SK-MEL-5 (cell line): ENCODE measurements at places on chromosomes 2 and 18. TPM values are rescaled to one million over a fixed set of nuclear protein-coding genes. Genes with fewer than 3 reads are reported as not detected.
A peak's percentile ranks its signal among the peaks of the same experiment; 100 is the strongest.

The CHN1 gene
- 3.4 and 5.7 TPM in 2 replicates for total RNA-seq

- no peak for DNase-seq
Observed at GRCh38 chr2:150832686-150833085, 345.2 kb upstream of the RND3 start.

The GAD1 gene
- total RNA-seq, result 18.1 and 23.5 TPM in 2 replicates

- peak; percentile 43 for DNase-seq
Observed at GRCh38 chr2:23757686-23758433, 169.1 kb downstream of the ATAD2B start.

The IL1A gene
- total RNA-seq, result not detected in 2 replicates

The C2orf72 gene
- total RNA-seq, result 2.0 and 3.8 TPM in 2 replicates

GRCh38 chr18:75036917-75037688, 171.8 kb downstream of the PTGR3 start:
- DNase-seq, result no peak

- DNase-seq, result no peak
Observed at GRCh38 chr2:143742581-143742980, 613.4 kb downstream of the ARHGAP15 start.

DNA sequence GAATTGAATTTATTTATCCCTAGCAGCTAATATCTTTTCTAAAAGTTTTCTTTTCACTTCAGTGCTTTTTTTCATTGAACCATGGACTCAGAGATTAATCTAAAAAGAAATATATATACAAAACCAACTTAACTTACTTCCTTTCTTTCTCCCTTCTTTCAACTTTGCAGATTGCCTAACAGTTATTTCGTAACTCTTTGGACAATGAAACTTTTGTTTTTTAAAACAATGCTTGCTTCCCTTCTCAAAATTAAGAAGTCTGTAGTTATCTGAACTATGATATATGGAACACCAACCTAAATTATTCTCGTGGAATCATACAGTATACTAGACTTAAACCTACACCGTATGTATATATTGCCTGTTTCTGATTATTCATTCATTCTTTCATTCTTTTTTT, 62.9 kb downstream of the MIB1 start:
- peak; percentile 14 for DNase-seq

DNA sequence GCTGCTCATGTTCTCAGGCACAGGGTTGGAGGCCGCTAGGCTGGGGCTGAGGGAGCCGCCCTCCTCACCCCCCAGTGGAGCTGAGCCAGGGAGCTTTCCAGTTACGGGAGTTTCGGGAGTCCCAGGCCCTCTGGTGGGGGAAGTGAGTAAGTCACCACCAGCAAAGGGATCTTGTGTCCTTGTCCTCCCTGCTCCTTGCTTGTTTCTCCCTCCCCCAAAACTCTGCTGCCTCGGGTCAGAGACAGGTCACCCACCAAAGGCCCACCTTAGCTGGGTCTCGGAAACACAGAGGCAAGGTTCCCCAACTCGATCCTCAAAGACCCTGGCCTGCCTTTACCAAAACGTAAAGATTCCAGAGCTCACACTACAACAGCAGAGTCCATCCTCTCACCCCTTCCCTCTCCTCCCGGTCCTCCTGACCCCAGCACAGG, 60.5 kb upstream of the POMC start:
- DNase-seq, result peak; percentile 95

The PARD6G gene
- total RNA-seq, result 8.6 and 8.8 TPM in 2 replicates

The CTIF gene
- total RNA-seq, result 3.7 and 6.2 TPM in 2 replicates

The LONRF2 gene
- 12.1 and 12.3 TPM in 2 replicates for total RNA-seq

- DNase-seq, result no peak
Observed at GRCh38 chr18:79010802-79011201, 31.2 kb downstream of the SALL3 start.

DNA sequence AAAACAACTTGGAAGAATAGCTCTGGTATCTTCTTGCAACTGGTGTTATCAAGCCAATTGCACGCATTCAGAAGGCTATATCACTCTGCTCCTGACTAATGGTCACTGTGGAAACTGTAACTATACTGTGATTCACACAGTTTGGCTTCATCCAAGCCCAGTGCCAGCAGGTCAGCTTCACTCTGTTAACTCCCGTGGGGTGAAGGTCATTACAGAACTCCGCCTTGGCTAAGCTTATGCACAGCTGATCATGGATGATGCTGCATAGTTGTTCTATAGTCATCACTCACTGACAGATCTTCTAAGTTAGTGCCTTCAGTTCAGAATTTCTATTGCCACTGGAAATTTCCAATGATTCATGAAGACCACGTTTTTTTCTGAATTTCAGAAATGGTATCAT, 497.2 kb upstream of the NETO1 start:
- DNase-seq, result no peak

The FOXI3 gene
- total RNA-seq, result 0.64 and 0.66 TPM in 2 replicates

DNA sequence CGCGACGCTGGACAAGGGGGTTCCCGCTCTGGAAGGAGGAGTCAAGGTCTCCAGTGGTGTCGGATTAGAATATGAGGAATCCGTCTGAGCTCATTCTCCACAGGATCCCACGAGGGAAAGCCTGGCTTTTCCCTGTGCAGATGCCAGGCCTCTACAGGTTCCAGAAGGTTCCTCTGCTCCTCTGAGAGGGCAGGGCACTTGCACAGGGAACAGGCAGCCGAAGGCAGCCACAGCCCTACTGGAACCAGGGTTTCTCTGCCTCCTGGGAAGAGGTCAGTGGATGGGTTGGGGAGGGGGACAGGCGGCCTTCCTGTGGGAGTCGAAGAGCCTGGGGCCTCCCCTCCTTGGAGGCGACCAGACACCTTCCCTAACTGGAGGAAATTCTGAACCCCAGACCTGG, 1.7 kb upstream of the AQP12A start:
- no peak for DNase-seq

- DNase-seq, result no peak
Observed at GRCh38 chr2:232896720-232897597, 26.9 kb downstream of the SNORC start.

- DNase-seq, result no peak
Observed at GRCh38 chr18:62453864-62454263, 69.0 kb upstream of the ZCCHC2 start.

- DNase-seq, result no peak
Observed at GRCh38 chr2:23381485-23381884, 3.5 kb upstream of the KLHL29 start.

DNA sequence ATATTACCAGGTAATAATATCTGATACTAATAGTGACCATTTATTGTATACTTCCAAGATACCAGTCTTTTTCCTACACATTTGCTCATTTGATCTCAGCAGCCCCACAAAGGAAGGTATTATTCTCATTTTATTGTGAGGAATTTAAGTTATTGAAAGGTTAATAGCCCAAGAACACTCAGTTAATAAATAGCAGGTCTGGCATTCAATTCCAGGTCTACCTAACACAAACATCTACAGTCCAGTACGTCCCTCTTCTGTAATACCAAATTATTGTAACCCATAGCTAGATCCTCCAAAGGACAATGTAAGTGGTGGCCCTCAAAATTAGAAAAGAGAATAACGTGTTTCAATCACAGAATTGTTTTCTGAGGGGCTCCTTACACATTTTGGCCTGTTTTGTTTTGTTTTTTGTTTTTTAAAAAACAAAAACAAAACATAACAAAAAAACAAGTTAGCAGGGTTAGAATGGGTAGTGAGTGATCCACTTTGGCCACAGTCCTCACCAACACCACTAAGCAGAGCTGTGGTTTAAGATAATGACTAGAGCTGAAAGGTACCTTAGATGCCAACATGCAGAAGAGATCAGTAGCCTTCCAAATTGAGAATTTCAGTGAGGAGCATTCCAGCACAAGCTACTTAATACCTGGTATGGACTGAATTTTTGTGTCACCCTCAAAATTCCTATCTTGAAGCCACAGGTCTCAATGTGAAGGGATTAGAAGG, 137.5 kb downstream of the DYM start:
- no peak for DNase-seq

- no peak for DNase-seq
Observed at GRCh38 chr2:205199165-205199850, 483.0 kb upstream of the NRP2 start.

The ANKRD30B gene
- total RNA-seq, result 7.1 and 7.3 TPM in 2 replicates

GRCh38 chr2:26223018-26223417, 21.4 kb downstream of the HADHA start:
- no peak for DNase-seq

- no peak for DNase-seq
Observed at GRCh38 chr2:236790963-236791362, 221.3 kb downstream of the ACKR3 start.

- no peak for DNase-seq
Observed at GRCh38 chr2:16496426-16497388, 168.9 kb downstream of the CYRIA start.

The BOK gene
- 9.0 and 10.6 TPM in 2 replicates for total RNA-seq

- no peak for DNase-seq
Observed at GRCh38 chr18:62651276-62652056, 63.9 kb upstream of the PHLPP1 start.

- DNase-seq, result no peak
Observed at GRCh38 chr2:189726271-189726670, 36.3 kb downstream of the OSGEPL1 start.
